ENCODE measurements at places on chromosomes 1 and 21.

DNA sequence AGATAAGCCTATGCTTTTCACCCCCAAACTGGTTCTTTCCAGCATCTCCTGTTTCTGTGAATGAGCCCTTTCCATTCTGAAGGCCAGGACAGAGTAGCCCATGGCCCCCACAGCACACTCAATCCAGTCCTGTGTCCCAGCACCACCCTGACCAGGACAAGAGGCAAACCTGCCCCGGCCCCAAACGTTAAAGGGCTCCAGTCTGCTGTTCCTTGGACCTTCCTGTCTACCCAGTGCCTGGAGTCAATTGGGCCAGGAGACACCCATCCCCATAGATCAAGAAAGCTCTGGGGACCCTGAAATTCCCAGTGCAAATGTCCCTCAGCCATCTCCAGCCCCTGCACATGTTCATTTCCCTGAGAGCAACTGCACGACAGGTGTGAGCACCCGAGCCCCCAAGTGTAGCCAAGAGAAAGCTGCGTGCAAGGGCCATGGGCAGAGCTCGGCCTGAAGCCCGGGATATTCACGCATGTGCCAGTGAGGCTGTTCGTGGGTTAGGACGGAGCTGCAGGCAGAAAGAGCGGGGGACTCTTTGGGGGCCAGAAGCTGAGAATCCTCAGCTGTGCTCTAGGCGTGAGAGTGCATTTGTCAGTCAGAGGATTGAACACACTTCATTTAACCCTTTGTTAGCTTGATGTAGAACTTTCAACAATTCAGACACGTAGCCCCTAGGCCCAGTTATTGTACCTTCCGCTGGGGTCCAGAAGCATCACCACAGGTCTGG is 4.2 kb upstream of the RIPK4 start:
- DNase-seq = no peak

DNA sequence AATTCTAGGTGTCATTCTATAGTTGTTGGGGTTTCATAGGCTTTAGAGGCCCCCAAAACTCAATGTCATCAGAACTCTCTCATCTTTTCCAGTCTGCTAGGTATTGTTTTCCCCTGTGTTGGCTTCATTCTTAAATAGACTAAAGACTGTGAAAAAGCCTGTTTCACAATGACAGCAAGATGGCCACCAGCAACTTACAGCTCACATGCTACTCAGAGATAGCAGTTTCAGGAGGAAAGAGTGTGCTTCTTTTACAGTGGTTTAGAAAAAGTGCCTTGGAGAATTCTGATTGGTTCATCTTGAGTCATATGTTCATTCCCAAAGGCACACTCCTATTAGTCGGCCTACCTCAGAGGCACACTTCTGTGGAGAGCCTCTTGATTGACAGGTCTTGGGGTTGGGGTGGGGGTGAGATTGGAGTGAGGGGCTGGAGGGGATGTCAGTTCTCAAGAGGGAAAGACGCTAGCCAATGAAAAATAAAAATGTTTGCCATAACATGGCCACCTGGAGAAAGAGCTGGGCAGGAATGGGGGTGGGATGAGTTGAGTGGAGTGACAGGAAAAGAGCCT is 8.5 kb downstream of the IL23R start:
- no peak for DNase-seq

- DNase-seq = no peak
Observed at GRCh38 chr21:19553919-19554615, 1150.5 kb upstream of the TMPRSS15 start.

DNA sequence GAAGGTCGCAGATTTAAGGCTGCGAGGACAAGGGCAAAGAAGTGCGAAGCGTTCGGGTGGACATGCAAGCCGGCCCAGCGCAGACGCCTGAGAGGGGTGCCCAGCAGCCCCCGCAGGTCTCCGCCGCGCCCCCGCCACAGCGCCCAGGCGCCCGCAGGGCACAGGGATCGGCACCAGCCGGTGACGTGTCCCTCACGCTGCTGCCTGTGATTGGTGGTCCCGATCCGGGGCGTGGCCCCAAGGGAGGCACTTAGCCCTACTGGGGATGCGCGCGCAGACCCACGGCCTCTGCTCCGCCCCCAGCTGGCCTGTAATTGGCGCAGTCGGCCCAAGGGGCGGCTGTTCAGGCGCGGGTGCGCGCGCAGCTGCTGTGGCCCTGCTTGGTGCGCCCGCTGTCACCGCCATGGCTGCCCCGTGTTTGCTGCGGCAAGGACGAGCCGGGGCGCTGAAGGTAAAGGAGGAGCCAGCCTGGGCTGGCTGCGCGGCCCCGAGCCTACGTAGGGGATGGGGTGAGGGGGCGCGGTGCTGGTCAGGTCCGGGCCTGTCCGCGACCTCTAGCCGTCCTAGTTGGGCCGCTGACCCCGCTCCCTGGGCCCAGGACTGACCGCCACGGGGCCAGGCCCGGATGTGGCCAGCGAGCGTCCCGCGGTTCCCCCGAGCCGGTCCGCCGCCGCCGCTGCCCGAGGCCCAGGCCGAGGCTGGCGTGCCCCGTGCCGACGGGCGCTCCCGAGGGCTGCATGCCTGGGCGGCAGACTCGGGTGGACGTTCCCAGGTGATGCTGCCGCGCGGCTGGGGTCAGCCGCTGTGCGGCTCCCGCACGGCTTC is at the start of gene NDUFV3:
TSS of gene NDUFV3 (plus strand) at position 379 of the 825 bp plus-strand sequence. CDS start at position 404, 25 bp downstream.
- DNase-seq = peak; percentile 94

DNA sequence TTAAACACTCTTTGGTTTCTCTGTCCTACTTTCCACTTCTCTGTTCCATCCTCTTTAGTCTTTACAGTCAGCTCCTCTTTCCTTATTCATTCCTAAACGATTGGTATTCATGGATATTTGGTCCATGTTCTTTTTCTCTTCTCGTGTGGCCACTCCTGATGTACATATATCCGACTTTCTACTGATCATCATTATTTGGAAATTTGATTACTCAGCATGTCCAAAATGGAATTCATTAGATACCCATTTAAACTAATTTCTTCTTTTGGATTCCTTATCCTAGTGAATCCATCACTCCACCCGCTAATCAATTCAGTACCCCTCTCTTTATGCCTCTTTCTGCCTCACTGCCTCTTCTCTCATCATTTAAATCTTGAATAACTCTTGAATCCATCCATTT is 43.8 kb upstream of the TNFSF18 start:
- DNase-seq = no peak

GRCh38 chr1:17119076-17119772 is at the start of gene PADI2:
TSS of gene PADI2 (minus strand) at chr1:17119451. CDS start at chr1:17119371, 80 bp downstream.
- DNase-seq = peak; percentile 12

DNA sequence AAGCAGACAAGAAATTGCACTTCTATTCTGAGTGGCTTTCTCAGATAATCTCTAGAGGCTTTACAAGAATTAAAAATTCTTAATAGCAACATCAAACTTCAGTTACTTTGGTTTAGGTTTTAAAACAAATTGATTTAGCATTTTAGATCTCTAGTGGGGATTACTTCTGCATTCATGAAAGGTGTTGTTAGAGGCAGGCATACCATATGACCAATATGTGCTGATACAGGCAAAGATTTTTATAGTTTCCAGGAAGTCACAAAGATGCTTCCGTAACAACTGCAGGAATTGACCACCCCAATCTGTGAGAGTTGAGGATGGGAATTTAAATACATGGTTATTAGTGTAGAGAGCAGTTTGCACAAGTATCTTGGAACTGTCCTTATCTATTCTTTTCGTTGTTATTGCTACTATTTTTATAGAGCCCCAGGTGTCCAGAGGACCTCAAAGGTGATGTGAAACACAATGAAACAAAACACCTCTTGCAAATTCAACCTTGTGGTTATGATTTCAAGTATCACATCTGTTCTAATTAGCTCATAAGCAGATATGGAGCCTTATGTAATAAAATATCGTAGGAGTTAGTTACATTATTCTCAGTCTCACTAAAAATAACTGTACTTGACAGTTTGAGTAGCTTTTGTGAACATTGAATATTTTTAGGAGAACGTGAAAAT is 512.7 kb upstream of the ADGRL4 start:
- no peak for DNase-seq

DNA sequence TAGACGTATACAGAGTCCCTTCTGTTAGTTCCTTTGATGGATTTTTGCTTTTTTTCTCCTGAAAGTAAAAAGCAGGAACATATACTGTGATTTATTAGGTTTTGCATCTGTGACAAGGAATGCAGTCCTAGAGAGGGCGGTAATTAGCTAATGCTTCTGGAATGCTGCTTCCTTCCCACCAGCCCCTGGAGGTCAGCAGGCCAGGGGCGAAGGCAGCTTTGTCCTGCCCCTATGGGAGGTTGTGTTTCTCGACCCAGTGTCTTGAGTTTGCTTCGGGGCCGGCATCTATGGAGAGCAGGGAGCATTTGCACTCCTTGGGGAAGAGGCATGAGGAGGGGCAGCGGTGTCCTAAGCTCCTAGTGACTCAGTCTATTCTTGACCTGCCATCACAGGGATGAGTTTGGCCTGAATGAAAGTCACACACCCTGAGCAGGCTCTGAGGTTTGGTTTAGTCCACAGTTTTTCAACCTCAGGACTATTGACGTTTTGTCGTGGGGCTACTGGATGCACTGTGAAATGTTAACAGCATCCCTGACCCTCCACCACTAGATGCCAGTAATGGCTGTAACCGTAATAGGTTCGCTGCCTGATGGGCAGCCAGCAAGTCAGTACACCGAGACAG is 85.0 kb upstream of the KCNJ15 start:
- DNase-seq = no peak

- DNase-seq = no peak
Observed at GRCh38 chr1:226185141-226186036, 1.2 kb downstream of the ACBD3 start.

DNA sequence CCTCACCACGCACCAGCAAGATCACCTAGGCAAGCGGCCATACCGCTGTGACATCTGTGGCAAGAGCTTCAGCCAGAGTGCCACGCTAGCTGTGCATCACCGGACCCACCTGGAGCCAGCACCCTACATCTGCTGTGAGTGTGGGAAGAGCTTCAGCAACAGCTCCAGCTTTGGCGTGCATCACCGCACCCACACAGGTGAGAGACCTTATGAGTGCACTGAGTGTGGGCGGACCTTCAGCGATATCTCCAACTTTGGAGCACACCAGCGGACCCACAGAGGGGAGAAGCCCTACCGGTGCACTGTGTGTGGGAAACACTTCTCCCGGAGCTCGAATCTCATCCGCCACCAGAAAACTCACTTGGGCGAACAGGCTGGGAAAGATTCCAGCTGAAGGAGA is 5.0 kb downstream of the ZNF691 start:
- no peak for DNase-seq

DNA sequence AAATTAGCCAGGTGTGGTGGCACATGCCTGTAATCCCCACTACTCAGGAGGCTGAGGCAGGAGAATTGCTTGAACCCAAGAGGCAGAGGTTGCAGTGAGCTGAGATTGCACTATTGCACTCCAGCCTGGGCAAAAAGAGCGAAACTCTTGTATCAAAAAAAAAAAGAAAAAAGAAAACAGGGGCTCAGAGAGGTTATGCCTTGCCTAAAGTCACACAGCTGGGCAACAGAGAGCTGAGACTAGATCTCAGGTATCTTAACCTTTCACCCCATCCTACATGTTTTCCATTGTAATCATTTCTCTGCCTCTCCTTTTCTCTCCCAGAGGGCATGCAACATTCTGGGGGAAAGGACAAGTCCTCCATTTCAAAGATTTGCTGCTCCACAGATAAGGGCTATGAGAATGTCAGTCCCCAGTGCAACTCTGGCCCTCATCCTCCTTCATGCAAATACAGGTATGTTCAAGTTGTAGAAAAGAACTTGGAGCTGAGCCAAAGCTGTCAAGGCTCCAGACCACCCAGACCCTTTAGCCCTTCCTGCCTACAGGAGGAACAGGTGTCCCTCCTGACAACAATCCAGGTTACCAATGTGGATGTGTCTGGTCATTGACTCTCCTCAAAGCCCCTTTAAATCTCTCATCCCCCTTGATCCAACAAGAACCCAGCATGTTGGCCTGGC is 6.9 kb downstream of the SLC9A1 start:
- DNase-seq = no peak

- DNase-seq = no peak
Observed at GRCh38 chr1:88060112-88060673, 623.9 kb upstream of the PKN2 start.

DNA sequence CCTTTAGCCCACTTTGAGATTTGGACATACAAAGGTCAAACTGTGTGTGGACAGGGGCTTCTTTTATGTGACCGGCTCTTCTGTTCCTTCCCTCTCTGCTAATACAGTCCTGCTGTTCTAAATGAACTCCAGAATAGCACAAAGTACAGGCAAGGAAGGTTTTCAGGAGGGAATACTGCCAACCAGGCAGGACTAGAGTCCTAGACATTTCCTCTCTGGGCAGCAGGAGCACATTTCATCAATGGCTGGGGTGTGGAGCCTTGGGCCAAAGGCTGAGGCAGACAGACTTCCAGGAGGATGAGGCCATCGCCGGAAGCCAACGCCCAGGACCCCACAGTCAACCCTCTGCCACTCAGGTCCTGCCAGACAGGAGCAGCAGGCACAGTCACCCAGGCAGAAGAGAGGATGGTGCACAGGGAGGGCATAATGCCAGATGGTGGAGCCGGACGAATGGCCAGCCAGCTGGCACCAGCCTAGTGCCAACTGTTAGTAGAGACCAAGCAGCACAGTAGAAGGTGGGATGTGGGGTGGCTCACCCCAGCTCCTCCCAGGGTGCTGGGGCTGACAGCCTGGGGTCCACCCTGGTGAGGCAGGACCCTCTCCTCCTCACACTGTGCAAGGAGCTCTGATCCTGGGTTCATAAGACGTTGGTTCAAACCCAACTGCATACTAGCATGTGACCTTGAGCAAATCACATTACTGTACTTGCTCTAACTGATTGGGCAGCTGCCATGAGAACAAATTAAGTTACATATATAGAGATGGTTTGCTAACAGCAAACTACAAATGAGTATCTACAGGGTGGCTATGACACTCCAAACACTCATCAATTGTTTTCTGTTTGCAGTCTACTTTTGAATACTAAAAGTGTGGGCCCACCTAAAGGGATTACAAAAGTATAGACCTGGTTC is 410.7 kb downstream of the SIPA1L2 start:
- peak; percentile 78 for DNase-seq

- no peak for DNase-seq
Observed at GRCh38 chr1:222266223-222267196, 281.4 kb downstream of the HHIPL2 start.

- no peak for DNase-seq
Observed at GRCh38 chr1:93704052-93704451, 22.4 kb upstream of the BCAR3 start.

DNA sequence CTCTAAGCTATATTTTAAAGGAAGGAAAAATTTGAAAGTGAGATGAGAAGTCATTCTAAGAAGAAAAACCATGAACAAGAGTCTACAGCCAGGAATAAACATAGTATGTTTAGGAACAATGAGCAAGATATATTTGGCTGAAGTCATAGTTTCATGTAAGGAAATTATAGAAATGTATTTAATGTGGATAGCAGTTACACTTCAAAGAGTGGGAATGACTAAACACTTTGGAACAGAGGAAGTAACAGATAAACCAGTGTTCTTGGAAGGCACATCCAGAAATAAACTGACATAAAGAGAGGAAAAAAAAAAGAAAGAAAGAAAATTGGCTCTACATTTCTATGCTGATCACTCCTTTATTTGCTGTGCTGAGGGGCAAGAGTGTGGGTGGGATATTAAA is 18.0 kb downstream of the C8A start:
- DNase-seq = no peak

- no peak for DNase-seq
Observed at GRCh38 chr1:233080286-233080685, 129.9 kb downstream of the NTPCR start.

- DNase-seq = no peak
Observed at GRCh38 chr1:94281361-94282142, 44.2 kb upstream of the ARHGAP29 start.

All from cerebellar nuclear complex (tissue), 1 donor.